ENCODE measurements at places on chromosomes 1 and 21.

DNA sequence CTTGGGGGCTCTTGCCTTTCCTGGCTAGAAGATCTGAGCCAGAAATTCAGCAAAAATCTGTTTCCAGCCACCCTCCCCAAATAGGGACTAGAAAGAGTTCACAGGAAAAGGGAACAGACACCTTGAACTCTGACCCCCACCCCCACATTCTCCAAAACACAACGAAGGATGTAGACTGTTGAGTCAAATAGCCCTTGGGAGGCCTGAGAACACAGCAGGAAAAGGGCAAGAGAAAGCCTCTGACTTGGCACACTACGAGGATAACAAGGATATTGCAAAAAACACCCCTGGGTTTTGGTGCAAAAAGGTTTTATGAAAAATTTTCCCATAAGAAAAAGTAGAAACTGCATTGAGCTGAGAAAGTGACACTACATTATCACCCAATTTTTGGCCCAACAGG is 1.9 kb upstream of the YRDC start:
- H3K27ac ChIP-seq = peak overlapping the region; percentile 2
- H3K36me3 ChIP-seq = peaks cover 25% of the 10 kb centered on the region
- H3K4me1 ChIP-seq = peaks cover 65% of the 10 kb centered on the region
- H3K4me3 ChIP-seq = peak overlapping the region; percentile 39

GRCh38 chr21:32403201-32403777 is 9.2 kb upstream of the EVA1C start:
- DNase-seq = no peak
- H3K27ac ChIP-seq = no peak overlapping the region
- peaks cover 56% of the 10 kb centered on the region for H3K27me3 ChIP-seq

GRCh38 chr1:202009326-202010179 is 834 bp upstream of the ELF3 start:
- no peak overlapping the region for H3K27ac ChIP-seq
- peaks cover 5% of the 10 kb centered on the region for H3K4me1 ChIP-seq
- H3K27me3 ChIP-seq = no peaks in the 10 kb centered on the region
- DNase-seq = peak; percentile 23
- no peak overlapping the region for H3K4me3 ChIP-seq

DNA sequence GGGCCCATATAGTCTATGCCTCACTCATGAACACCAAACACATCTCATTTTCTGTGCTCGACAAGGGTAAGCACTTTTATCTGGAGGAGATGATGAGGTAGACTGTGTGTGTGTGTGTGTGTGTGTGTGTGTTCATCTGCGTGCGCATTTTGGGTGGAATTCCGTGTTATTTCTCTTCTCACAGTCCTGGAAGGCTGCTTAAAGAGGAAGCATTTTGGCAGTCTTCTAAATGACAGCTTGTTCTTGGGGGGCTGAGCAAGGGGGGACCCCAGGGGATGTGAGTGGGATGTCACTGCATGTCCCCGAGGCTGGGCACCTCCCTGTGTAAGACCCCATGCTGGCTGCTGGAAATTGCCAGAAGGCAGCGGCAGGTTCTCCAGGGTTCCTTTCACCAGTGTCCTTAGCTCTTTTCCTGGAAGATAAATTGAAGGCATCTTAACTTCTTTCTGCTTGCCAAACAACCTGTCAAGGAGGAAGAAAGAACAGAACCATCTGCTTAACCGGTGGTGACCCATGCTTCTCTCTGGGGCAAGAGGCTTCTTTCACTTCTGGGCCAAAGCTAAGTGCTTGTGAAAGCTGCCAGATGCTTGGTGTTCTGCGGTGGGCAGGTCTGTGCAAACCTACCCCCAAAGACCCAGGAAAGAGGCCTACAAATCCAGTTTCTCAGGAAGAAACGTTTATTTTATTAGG is 9.9 kb upstream of the RD3 start:
- no peak for DNase-seq
- H3K4me3 ChIP-seq = no peak overlapping the region
- H3K27ac ChIP-seq = no peak overlapping the region
- H3K4me1 ChIP-seq = no peaks in the 10 kb centered on the region
- peaks cover 30% of the 10 kb centered on the region for H3K27me3 ChIP-seq
- no peaks in the 10 kb centered on the region for H3K36me3 ChIP-seq

DNA sequence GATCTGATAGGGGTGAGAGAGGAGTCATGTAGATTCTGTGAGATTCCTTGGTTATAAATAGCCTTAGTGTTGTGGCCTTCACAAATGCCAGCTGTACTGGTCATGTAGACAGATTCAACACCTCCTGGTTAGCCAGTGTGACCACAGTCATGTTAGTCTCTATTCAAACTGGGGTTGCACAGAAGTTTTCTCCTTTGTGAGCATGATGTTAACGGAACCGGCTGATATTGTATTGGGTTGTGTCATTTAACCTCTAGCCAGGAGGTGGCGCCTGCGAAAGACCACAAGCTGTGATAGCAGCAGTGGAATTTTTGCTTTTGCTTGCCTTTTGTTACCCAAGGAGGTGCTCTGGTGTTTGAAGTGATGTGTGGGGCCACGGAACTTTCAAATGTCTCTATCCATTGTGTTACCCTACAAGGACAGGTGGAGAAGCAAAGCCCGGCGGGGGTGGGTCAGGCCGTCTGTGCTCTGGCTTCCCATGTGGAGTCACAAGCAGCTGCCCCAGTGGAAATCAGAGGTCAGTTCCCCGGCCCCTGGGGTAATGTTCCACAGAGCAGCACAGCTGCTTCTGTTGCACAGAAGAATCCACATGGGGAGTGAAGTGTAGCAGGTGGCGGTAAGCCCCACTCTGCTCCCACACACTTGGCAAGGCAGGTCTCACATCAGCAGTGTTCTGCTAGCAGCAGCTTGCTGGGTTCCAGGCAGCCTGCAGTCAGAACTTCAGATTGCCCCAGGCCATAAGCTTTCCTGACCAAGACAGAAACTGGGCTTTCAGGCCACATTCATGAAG is 112.6 kb downstream of the ADAMTS1 start:
- no peaks in the 10 kb centered on the region for H3K4me1 ChIP-seq
- no peak overlapping the region for H3K27ac ChIP-seq
- H3K36me3 ChIP-seq = no peaks in the 10 kb centered on the region
- H3K4me3 ChIP-seq = no peak overlapping the region
- DNase-seq = no peak

DNA sequence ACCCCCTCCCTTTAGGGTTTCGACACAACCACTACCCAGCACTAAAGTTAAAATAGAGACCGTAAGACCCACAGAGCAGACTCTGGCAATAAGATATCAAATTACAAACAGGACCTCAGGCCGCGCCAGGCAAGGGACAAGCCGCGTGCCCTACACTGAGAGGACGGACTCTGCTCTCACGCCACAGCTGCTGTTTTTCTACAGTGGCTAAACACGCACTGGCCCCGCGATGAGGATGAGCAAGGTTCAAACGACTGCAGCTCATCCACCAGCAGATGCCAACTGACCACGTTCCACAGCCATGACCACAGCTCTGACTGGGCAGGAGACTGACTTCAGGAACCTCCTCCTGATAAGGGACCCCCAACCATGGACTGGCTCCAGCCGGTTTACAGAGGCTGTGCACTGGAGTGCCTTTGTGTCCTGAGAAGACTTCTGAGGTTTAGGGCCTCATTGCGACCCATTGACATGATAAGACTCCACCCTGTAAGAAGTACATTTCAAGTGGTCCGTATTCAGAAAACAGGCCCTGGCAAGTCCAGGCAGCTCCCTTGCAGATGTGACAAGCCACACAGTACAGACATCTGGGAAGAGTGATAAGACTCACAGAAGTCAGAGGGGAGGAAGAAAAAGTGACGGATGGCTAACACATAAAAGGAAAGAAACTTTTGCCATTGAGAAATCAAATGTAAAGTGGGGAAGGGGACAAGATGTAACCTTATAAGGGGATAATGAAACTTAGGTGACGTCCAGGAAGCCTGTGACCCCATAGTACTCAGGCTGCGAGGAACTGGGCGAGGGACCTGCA is 1.5 kb upstream of the KRTAP10-6 start:
- H3K4me3 ChIP-seq = no peak overlapping the region
- H3K36me3 ChIP-seq = no peaks in the 10 kb centered on the region
- peaks cover 37% of the 10 kb centered on the region for H3K27me3 ChIP-seq
- no peak overlapping the region for H3K27ac ChIP-seq
- H3K4me1 ChIP-seq = no peaks in the 10 kb centered on the region
- no peak for DNase-seq

GRCh38 chr1:87521452-87521851 is 192.8 kb downstream of the LMO4 start:
- no peak overlapping the region for H3K27ac ChIP-seq
- no peak for DNase-seq
- H3K27me3 ChIP-seq = peaks cover 3% of the 10 kb centered on the region
- H3K4me1 ChIP-seq = peaks cover 7% of the 10 kb centered on the region
- no peak overlapping the region for H3K4me3 ChIP-seq

DNA sequence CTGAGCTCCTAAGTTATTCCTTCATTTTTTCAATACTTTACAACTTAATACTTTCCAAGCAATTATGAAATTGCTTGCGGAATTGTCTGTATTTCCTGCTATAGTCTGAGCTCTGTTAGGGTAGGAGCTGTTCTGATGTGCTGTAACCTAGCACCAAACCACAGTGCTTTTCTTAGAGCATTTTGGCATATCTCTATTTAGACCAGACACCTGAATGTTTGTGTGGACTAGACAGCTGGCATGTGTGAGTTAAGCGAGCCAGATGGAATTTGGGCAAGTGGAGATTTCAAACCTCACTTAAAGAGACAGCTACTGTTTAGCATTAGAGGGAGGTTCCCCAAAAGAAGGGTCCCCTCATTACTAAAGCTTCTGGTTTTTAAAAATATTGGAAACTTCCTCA is 106.1 kb downstream of the RWDD3 start:
- H3K4me1 ChIP-seq = no peaks in the 10 kb centered on the region
- H3K4me3 ChIP-seq = no peak overlapping the region
- no peak overlapping the region for H3K27ac ChIP-seq
- no peak for DNase-seq
- no peaks in the 10 kb centered on the region for H3K36me3 ChIP-seq

GRCh38 chr1:42981871-42982270 is 23.2 kb upstream of the SLC2A1 start:
- H3K27me3 ChIP-seq = no peaks in the 10 kb centered on the region
- no peak for DNase-seq
- no peak overlapping the region for H3K27ac ChIP-seq
- H3K4me1 ChIP-seq = peaks cover 20% of the 10 kb centered on the region
- no peak overlapping the region for H3K4me3 ChIP-seq
- H3K36me3 ChIP-seq = peaks cover 9% of the 10 kb centered on the region

GRCh38 chr21:16154951-16155635 is 425.3 kb downstream of the USP25 start:
- no peak for DNase-seq
- no peaks in the 10 kb centered on the region for H3K4me1 ChIP-seq
- no peak overlapping the region for H3K27ac ChIP-seq
- no peak overlapping the region for H3K4me3 ChIP-seq
- no peaks in the 10 kb centered on the region for H3K36me3 ChIP-seq
- H3K27me3 ChIP-seq = no peaks in the 10 kb centered on the region

- no peaks in the 10 kb centered on the region for H3K36me3 ChIP-seq
- H3K4me1 ChIP-seq = no peaks in the 10 kb centered on the region
- H3K27me3 ChIP-seq = no peaks in the 10 kb centered on the region
- H3K27ac ChIP-seq = no peak overlapping the region
- no peak overlapping the region for H3K4me3 ChIP-seq
Observed at GRCh38 chr21:20618878-20619277, 379.3 kb upstream of the NCAM2 start.

DNA sequence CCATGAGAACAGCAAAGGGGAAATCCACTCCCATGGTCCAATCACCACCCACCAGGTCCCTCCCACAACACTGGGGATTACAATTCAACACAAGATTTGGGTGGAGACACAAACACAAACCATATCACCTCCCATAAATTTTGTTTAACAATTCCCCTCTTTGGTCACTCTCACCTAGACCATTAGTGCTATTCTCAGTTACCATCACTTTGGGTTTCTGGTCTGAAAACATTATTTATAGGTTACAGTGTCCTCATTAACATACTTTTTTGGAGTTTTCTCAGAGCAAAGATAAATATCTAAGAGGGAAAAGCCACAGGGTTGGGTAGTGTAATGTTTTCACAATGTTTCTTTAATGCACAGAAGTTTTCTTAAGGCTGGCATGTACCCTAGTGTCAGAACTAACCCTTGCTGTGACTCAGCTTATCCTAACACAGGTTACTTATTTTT is 47.7 kb upstream of the DNAH14 start:
- H3K4me1 ChIP-seq = no peaks in the 10 kb centered on the region
- no peaks in the 10 kb centered on the region for H3K36me3 ChIP-seq
- peaks cover 4% of the 10 kb centered on the region for H3K27me3 ChIP-seq
- no peak overlapping the region for H3K4me3 ChIP-seq

DNA sequence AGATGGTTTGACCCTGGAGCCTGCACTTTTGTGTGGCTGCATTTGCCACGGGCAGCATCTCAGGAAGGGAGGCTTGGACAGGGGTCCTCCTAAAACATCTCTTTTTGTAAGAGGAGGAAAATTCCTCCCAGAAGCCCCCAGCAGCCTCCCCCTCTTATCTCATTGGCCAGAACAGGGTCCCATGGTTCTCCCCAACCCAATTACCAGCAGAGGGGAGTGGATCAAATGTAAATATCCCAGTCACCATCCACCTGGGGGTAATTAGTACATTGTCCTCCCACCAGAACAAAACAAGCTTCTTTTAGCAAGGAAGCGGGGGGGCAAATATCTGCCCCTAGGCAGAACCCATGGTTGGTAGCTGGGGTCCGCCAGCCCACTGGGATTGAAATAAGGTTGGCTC is 44.7 kb upstream of the TENT5B start:
- H3K4me3 ChIP-seq = no peak overlapping the region
- H3K27me3 ChIP-seq = peaks cover 6% of the 10 kb centered on the region
- no peaks in the 10 kb centered on the region for H3K36me3 ChIP-seq
- no peaks in the 10 kb centered on the region for H3K4me1 ChIP-seq

- H3K27ac ChIP-seq = no peak overlapping the region
- H3K27me3 ChIP-seq = no peaks in the 10 kb centered on the region
- no peak for DNase-seq
- H3K4me3 ChIP-seq = no peak overlapping the region
Observed at GRCh38 chr1:219283541-219283940, 109.9 kb downstream of the LYPLAL1 start.

DNA sequence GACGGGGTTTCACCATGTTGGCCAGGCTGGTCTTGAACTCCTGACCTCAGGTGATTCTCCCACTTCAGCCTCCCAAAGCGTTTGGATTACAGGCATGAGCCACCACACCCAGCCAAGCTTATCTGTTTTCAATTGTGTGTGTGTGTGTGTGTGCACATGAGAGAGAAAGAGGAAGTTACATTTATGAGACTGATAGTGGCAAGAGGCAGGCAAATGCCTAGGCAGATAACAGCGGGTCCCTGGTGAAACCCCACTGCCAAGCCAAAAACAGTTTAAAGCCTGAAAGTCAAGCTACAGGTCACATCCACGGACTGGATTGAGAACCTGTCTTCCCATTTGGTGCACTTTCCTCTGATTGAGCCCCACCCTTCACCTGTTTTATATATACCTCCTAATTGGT is 35.1 kb upstream of the IFNGR2 start:
- peak overlapping the region; percentile 88 for H3K27ac ChIP-seq
- H3K4me3 ChIP-seq = peak overlapping the region; percentile 19
- no peaks in the 10 kb centered on the region for H3K27me3 ChIP-seq
- H3K36me3 ChIP-seq = peaks cover 17% of the 10 kb centered on the region

DNA sequence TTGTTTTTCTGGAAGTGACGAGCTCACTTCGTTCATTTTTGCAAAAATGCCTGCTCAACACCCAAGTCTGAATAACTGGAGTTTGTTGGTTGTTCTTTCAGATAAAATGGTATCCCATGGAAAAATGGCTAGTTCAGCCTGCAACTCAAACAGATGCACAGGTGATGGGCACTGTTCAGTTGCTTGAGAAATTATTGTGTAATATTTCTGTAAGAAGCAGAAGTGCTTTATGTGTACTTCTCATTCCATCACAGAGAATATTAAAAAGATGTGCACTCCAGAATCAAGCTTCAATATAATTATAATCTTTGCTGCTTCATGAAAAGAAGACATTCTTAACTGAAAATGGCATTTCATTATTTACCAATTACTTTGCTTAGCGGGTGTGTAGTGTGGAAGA is 9.1 kb downstream of the SYT2 start:
- DNase-seq = no peak
- no peak overlapping the region for H3K27ac ChIP-seq
- no peak overlapping the region for H3K4me3 ChIP-seq
- H3K4me1 ChIP-seq = no peaks in the 10 kb centered on the region

All from stimulated activated naive B cell treated with anti-CD40 and anti-IgM and Interleukin-4, amounts not matched to agents 10 μg/mL and 1 μg/mL and 100 μg/mL, for 72 hours (primary cell).